GM23338 (cell line): ENCODE measurements at places on chromosomes 6 and 20. TPM values are rescaled to one million over a fixed set of nuclear protein-coding genes. Genes with fewer than 3 reads are reported as not detected.

DNA sequence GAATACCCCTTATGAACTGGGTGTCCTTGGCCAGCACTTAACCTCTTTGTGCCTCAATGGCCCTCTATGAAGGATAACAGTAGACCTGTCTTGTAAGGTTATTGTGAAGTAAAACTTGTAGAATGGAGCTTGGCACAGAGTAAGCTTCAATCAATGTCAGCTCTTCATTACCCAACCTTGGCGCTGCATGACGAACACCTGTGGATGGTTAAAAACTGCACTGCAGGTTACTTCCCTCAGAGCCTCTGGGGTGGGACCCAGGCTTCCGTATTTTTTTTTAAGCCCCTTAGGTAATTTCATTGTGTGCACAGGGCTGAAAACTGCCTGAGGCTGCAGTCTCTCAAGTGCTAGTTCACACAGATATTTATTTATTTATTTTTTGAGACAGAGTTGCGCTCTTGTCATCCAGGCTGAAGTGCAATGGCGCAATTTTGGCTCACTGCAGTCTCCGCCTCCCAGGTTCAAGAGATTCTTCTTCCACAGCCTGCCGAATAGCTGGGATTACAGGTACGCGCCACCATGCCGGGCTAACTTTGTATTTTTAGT is 42.8 kb upstream of the SLC23A2 start:
- no peak for DNase-seq

DNA sequence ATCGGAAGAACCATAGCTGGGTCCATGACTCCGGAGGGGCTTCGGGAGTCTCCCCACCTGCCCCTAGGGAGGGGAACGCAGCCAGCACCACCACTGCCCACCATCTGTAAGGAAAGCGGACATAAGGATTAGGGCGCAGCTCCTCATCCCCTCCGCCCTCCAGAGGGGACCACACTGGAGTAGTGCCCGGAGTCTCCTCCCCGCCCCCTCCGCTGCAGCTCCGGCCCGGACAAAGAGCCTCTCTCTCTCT is 628 bp downstream of the SLC35B2 start:
- DNase-seq: peak; percentile 81

DNA sequence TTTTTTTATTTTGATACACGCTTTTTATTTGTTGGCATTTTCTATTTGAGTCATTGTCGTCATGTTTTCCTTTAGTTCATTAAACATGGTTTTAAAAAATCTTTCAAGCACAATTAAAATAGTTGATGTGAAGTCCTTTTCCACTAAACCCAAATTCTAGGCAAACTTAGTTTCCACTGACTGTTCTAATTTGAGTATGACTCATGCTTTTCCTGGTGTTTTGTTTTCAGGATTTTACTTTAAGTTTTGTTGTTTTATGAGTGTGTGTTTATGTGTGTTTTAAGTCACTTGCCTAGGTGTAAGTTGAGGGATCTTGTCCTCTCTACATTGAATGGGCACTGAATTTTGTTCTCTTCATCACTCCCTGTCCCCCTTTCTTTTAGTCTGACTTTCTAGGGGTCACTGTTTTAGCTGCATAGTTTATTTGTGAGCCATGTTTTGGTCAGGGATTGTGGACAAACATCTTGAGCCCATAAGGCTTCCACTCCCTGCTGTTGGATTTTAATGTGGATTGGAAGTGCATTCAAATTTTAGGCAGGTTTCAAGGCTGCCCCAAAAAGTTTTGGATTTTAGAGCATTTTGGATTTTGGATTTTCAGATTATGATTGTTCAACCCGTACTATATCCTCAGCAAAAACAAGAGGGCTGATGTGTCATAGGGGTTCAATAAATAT is 94.8 kb downstream of the CDYL start:
- no peak for DNase-seq

The HDGFL1 gene
- total RNA-seq: not detected in 2 replicates
